Bone marrow (tissue), 2 donors: ENCODE measurements at places on chromosomes 16 and 17.
A peak's percentile ranks its signal among the peaks of the same experiment; 100 is the strongest.

DNA sequence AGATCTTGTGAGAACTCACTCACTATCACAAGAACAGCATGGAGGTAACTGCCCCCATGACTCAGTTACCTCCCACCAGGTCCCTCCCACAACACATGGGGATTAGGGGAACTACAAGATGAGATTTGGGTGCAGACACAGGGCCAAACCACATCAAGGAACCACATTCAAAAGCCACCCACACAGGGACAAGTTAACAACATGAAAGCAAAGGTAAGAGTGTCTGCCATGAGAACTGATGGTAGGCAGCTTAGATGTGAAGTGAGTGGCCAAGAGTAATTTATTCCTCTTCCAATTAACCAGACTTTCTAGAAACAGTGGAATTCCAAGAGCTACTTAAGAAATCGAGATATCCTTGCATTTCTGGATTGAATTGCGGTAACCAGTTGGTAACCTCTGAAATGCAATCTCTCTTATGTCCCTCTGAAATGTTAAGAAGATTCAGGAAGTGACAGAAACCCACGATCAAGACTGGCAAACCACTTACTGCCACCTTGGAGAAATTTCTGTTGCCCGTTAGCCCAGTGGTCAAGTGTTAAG, 167.4 kb upstream of the CACNG5 start:
- no peak for DNase-seq

DNA sequence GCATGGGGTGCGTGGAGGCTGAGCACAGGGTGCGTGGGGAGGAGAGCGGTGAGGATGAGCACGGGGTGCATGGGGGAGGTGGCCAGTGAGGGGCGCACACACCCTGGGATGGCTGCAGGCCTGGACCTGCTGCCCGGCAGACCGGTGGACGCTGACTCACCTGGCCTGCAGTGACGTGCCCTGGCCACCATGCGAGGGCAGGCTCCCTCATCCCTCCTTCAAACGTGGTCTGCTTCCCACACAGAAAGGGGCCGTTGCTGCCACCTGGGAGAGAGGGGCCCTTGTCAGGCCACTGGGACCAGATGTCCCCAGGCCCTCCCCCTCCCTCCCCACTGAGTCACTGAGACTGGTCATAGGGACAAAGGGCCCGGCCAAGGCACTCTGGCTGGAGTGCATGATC, 20.1 kb upstream of the APRT start:
- no peak for DNase-seq

GRCh38 chr16:57444711-57445110, 2.5 kb downstream of the CIAPIN1 start:
- no peak for DNase-seq

DNA sequence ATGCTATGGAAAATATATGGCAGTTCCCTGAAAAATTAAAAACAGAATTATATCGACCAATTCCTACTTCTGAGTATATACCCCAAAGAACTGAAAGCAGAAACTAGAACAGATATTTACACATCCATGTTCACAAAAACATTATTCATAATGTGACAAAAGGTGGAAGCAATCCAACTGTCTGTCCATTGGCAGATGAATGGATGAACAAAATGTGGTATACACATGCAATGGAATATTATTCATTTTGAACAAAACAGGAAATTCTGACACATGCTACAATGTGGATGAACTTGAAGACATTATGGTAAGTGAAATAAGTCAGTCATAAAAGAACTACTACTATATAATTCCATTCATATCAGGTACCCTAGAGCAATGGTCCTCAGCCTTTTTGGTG, 263.5 kb upstream of the AXIN2 start:
- DNase-seq: no peak

DNA sequence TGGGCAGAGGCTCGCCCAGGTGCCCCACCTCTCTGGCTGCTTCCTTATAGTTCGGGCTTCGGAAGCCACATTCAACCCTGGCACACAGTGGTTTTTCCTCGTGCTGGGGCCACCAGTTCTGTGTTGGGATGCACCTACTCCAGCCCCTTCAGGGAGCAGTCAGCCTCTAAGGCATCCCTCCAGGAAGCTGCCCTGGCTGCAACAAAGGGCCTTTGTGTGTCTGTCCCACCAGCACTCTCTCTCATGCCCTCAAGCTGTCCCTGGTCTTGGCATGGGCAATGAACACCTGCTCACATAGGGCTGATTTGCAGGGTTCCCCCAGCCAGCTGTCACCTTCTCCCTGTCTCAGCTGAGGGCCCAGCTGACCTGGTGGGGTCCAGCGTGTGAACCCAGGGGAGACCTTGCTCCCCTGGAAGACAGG, 754 bp upstream of the NOXO1 start:
- DNase-seq: no peak

- DNase-seq: peak; percentile 96
Observed at GRCh38 chr16:57689762-57690558, 4.6 kb upstream of the DRC7 start.

DNA sequence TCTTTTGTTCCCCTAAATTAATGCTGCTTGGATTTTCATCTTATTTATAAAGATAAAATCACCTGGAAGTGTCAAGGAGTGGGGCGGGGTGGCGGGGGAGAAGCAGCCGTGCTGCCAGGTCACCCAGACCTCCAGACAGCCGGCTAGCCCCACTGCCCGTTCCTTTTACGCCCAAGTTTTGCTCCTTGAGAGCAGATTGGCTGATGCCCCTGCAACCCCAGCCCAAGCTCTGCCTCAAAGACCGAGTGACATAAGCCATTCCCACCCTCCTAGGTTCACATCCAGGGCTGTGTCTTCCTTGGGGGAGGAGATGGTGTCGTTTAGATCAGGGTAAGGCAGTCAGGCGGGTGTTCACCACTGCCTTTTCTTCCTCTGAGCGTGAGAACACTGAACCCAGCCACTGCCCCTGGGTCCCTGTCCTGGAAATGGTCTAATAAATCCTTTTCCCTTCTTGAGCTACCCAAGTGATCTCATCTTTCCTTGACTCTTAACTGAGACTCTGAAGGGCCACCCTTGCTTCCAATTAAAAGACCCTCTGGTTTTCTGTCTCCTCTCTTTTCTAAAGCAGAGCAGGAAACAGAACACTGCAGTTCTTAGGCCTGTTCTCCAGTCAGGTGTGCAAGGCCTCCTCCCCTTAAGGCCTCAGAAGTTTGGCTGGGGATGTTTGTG, 5.7 kb downstream of the PDF start:
- DNase-seq: no peak

GRCh38 chr17:7824021-7824924, 9.7 kb upstream of the KDM6B start:
- no peak for DNase-seq

- DNase-seq: no peak
Observed at GRCh38 chr16:13231365-13231764, 330.0 kb downstream of the SHISA9 start.

DNA sequence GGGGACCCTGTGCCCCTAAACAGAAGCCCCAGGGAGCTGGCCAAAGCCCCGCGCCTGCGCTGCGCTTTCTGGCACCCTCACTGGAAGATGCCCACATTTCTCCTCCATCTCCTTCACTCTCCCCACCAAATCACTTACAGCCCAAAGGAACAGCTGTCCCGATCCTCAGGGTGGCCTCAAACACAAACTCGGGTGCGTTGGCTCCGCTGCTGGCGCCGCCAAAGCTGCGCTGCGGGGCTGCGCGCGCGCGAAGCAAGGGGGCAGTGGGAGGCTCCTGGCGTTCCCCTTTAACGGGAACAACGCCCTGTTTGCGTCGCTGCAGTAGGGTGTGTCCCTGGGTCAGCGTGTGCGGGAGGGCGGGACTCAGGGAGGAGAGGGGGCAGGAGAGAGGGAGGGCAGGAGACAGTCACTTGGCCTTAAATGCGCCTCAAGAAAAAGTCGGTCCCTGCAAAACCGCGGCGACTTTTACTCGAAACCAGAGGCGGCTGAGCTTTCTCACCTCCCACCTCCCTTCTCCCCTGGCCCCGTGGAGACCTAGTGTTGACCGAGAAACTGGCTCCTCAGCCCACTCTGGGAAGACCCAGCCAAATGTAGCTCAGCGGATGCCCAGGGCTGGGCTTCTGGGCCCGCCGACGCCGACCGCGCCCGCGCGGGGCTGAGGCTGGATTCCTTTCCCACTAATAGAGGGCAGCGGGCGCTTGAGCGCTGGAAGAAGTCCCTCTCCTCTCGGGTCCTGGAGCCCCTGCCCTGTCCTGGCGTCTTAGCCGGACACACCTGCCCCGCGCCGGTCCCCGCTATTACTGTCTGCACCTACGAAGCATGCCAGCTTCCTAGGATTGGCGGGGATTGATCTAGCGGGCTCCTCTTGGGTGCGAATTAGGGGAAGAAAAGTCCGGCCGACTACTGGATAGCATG, 2.6 kb downstream of the PMP22 start:
- no peak for DNase-seq

DNA sequence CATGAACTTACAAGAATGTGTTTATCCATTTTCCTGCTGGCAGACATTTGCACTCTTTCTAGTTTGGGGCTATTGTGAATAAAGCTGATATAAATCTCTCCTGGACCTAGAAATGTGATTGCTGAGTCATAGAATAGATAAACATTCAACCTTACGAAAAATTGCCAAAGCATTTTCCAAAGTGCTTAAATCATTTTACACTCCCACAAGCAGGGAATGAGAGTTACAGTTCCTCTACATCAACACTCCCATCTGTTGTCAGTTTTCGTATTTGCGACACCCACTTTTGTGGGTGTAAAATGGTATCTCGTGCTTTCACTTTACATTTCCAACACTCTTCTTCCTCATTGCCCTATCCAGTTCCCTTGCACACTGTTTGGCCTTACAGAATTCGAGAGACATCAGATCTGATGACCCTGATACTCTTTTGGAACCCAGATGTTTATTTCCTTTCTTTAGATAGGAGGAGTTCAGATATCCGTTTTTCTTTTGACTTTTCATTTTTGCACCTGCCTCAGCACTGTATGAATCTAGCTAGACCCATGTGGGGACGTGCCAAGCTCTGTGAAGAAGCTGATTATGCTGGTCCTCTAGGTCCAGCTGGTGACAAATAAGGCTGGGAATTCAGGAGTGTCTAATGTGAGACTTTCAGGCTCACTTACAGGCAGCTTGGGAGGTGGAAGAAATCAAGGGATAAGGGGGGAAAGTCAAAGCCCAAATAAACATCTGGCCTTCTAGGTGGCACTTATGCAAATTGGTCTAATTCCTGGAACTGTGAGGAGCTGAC, 14.0 kb downstream of the SOX9 start:
- no peak for DNase-seq

GRCh38 chr16:21598701-21599121, 666 bp upstream of the METTL9 start:
- DNase-seq: peak; percentile 32

DNA sequence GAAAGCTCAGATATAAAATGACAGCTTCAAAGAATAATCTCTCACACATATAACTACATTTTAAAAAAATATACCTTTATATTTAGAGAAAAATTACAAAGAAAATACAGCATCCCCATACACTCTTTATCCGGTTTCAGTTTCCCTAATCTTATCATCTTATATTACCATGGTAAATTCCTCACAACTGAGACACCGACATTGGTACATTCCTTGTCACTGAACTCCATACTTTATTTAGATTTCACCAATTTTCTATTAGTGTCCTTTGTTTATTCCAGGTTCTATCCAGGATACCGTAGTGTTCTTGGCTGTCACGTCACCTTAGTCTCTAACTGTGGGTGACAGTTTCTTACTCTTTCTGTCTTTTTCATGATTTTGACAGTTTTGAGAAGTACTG, 22.0 kb upstream of the ABCA10 start:
- no peak for DNase-seq

GRCh38 chr16:88469615-88470395, 16.7 kb downstream of the ZFPM1 start:
- DNase-seq: no peak

DNA sequence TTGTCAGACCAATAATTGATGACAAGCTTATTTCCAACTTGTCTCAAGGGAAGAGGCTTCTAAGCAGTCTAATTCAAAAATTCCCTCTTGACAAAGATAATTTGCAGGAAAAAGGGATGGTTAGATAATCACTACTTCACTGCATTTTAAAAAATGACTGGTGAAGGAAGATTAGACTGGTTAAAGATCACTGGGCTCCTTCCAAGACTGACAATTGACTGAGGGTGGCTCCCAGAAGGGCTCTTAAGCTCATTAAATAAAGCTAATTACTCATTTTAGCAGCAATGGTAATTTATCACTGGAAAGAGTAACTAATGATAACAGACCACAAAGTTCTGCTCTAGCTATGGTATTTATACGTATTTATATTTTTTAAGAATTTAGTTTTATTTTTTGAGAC, 4.4 kb upstream of the HEATR3 start:
- no peak for DNase-seq

DNA sequence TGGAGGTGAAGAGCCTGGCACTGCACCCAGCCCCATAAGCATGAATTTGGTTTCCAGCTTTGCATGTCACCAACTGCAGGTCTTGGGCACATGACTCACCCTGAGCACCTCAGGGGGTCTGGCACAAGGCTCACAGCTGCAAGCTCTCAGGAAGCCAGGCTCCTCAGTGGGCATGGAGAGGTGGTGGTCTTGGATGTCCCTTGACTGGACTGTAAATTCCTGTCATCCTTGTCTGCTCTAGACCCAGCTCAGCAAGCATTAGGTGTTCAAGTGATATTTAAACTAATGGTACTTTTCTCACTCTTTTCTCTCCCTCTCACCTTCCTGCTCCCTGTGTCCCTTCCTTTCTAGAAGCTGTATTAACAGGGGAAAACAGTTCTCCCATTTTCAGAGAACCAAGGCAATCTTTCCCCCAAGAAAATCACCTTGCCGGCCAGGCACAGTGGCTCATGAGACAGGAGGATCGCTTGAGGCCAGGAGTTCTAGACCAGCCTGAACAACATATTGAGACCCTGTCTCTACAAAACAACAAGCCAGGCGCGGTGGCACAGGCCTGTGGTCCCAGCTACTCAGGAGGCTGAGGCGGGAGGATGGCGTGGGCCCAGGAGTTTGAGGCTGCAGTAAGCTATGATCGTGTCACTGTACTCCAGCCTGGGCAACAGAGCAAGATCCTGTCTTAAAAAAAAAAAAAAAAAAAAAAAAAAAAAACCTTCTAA, 5.1 kb upstream of the KIFC3 start:
- no peak for DNase-seq

DNA sequence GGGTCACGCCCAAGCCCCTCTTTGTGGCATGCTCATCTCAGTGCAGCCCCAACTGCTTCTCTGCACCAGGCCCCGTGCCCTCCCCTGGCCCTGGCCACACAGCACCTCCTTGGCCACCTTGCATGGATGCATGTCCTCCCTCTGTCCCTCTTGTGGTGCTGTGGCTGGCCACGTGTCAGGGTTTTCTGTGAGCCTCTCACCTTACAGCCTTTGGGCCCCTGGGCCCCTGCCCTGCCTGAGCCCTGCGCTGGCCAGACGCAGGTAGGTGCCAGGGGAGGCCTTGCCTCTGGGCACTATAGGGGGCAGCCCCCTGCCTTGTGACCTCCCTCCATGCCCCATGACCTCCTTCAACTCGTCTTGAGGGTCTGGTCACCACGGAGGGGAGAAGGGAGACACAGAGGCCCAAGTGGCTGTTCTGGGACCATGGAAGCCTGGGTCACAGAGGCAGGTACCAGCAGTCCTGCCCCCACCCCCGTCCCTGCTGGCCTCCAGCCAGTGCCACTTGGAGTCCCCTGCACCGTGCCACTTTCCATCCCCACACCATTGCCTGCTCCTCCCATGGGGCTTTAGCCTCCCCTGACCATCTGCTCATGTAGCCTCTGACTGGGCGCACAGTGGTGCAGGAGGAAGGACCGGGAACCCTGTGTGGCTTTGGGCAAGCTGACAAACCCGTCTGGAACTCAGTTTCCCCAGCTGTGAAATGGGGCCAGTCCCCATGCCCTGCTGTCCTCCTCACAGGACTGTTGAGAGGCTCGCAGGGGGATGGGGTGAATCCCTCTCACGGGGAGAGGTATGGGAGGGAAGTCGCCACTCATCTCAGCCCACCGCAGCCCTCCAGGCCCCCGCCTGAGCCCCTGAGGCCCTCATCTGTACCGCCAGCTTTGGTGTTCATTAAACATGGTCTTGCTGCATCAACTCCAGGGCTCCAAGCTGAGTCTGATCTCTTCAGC, 11.5 kb upstream of the ATP6V0C start:
- DNase-seq: no peak
